ENCODE measurements at places on chromosomes 6 and 20. TPM values are rescaled to one million over a fixed set of nuclear protein-coding genes. Genes with fewer than 3 reads are reported as not detected.

- H3K4me1 ChIP-seq = no peaks in the 10 kb centered on the region
- H3K27me3 ChIP-seq = peaks cover 12% of the 10 kb centered on the region
- no peaks in the 10 kb centered on the region for H3K36me3 ChIP-seq
- no peak overlapping the region for H3K4me3 ChIP-seq
Observed at GRCh38 chr6:104537180-104537579, 322.5 kb downstream of the HACE1 start.

DNA sequence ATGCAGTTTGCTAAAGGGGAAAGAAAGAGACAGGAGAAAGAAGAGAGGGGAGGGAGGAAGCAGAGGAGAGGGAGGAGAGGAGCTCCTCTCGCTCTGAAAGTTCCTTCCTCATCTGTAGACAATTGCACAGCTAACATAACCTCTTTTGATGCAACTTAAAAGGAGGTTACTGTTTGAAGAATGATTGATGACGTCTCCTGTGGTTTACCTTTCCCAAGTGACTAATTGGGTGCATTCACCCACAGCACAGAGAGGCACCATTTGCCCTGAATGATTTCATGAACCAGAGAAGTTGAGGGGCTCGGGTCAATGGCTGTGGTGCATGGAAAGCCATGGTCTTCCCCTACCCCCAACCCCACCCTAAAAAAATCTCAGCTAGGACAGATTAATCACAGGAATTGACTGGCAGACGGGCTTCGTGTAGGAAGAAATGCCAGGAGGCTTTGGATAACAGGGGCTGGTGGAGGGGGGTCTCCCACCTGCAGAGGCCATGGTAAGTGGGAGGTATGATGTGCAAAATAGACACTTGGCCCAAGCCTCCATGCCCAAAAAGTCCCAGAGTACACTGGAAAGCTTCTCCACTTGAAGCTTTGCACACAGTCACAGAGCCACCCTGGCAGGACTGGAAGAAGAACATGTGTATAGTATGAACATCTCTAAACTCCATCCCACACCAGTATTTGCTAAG is 213.7 kb downstream of the ANKRD60 start:
- H3K4me3 ChIP-seq = no peak overlapping the region
- H3K36me3 ChIP-seq = no peaks in the 10 kb centered on the region
- DNase-seq = no peak
- peaks cover 4% of the 10 kb centered on the region for H3K27me3 ChIP-seq
- H3K4me1 ChIP-seq = peaks cover 8% of the 10 kb centered on the region

- no peaks in the 10 kb centered on the region for H3K27me3 ChIP-seq
- no peaks in the 10 kb centered on the region for H3K36me3 ChIP-seq
- peaks cover 23% of the 10 kb centered on the region for H3K4me1 ChIP-seq
- H3K4me3 ChIP-seq = peak overlapping the region; percentile 91
Observed at GRCh38 chr6:143059663-143060353, 881 bp upstream of the AIG1 start.

- H3K4me3 ChIP-seq = no peak overlapping the region
- no peak overlapping the region for H3K27ac ChIP-seq
- no peaks in the 10 kb centered on the region for H3K36me3 ChIP-seq
- no peaks in the 10 kb centered on the region for H3K27me3 ChIP-seq
Observed at GRCh38 chr20:54744097-54744496, 268.7 kb downstream of the DOK5 start.

DNA sequence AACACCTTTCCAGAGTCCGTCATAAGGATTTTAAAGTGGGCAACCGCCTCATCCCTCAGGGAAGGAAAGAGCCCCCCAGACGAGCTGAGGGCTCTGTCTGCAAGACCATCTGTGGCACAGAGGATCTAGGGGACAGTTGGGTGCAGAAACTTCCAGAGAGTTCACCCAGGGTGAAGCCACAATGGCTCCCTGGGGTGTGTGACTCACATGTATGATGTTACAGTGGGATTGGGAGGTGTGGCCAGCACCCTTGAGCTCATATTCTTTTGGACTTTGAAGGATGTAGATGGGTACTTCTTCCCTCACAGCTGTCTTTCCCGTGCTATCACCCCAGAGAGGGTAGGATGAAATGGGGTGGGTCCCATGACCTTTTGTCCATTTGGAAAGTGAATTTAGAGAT is 95.5 kb downstream of the NCR2 start:
- no peaks in the 10 kb centered on the region for H3K36me3 ChIP-seq
- peaks cover 12% of the 10 kb centered on the region for H3K4me1 ChIP-seq
- no peak overlapping the region for H3K4me3 ChIP-seq
- DNase-seq = no peak
- no peak overlapping the region for H3K27ac ChIP-seq
- H3K27me3 ChIP-seq = peaks cover 41% of the 10 kb centered on the region

DNA sequence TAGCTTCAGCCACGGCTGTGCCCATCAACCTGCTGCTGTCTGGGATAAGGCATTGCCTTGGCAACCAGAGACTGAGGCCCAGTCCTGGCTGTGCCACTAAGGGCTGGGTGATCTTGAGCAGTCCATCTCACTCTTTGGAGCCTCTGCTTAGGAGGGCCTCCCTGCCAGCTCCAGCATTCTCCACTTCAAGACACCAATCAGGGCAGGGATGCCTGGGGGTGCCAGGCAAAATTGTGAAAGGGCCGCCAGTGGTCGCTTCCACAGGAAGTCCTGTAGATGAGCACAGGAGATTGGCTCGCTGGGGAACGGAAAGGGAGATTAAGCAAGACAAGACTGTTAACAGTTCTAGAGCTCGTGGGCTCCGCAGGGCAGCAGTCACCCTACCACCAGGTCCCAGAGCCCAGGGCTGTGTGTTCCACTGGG is at the start of gene RAB44:
Gene RAB44, plus strand, starts transcription at position 346 of the 423 bp plus-strand sequence. CDS start 6,410 bp downstream, outside the sequence.
- no peak within 1 kb of the TSS for H3K4me3 ChIP-seq
- peak within 1 kb of the TSS; percentile 54 for H3K27ac ChIP-seq
- no peaks in the 10 kb centered on the region for H3K27me3 ChIP-seq

GRCh38 chr6:73704260-73704659 is 8.3 kb downstream of the CD109 start:
- no peaks in the 10 kb centered on the region for H3K27me3 ChIP-seq
- peak overlapping the region; percentile 49 for H3K4me3 ChIP-seq
- H3K36me3 ChIP-seq = peaks cover 53% of the 10 kb centered on the region
- H3K4me1 ChIP-seq = peaks cover 28% of the 10 kb centered on the region
- no peak for DNase-seq
- H3K27ac ChIP-seq = peak overlapping the region; percentile 82

- H3K4me1 ChIP-seq = no peaks in the 10 kb centered on the region
- no peak overlapping the region for H3K27ac ChIP-seq
- no peak overlapping the region for H3K4me3 ChIP-seq
- no peak for DNase-seq
Observed at GRCh38 chr20:44343162-44343675, 6.4 kb downstream of the R3HDML start.

DNA sequence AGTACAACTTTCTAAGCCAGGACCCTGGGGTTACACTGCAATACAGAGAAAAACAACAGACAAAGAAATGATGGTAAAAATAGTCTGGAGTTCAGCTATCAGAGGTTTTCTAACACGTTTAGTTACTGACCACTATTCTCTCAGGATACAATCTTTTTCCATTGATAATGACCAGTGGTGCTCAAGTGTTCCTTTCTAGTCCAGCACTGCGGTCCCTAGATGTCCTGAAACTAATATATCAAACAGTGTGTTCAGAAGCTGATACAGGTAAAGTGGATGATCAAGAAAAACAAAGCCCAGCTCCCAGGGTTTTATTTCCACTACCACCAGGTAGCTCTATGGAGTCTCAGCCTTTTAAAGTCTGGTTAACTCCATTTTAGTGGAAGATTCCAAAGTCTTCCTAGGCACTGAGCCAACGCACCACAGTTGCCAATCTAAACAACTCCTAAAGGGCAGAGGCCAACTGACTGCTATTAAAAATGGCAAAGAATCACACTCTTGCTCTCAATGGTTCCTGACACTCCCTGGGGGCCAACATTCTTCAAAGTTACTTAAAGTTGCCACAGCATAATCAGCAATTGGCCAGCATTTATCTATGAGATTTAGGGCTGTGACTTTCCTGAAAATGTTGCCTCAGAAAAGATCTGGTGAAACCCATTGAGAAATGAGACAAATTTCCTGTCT is 38.2 kb downstream of the DZANK1 start:
- H3K27ac ChIP-seq = no peak overlapping the region
- H3K4me1 ChIP-seq = no peaks in the 10 kb centered on the region
- no peak overlapping the region for H3K4me3 ChIP-seq
- H3K27me3 ChIP-seq = no peaks in the 10 kb centered on the region

GRCh38 chr20:55974491-55975202 is 30.7 kb downstream of the CBLN4 start:
- no peaks in the 10 kb centered on the region for H3K4me1 ChIP-seq
- no peak overlapping the region for H3K27ac ChIP-seq
- H3K4me3 ChIP-seq = no peak overlapping the region
- no peak for DNase-seq
- no peaks in the 10 kb centered on the region for H3K36me3 ChIP-seq

GRCh38 chr20:38001981-38002380 is 31.3 kb downstream of the TTI1 start:
- peaks cover 57% of the 10 kb centered on the region for H3K36me3 ChIP-seq
- H3K27me3 ChIP-seq = no peaks in the 10 kb centered on the region
- no peak for DNase-seq

DNA sequence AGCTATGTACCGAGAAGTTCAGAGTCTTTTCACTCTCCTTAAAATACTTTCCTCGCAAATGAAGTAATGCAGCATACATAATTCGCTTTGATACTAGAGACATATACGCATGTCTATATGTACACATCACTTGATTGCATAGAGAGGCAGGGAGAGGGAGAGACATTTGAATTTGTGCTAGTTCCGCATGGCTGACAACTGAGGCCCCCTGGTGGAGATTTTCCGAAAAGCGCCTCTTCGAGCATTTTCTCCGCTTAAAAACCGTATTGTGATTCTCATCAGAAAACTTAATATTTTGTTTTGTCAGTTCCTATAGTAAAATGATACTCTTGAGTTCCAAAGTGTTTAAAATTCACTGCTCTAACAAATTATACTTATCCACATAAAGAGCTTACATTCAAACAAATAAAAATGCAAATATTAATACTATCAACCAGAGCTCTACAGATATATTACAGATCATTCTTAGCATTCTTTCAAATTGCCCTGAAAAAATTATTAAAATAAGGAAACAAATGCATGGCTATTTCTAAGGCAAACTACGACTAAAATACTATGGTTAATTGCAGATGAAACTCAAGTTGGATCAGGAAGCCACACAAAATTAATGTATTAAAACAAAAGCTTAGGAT is 637 bp downstream of the MYLK4 start:
- DNase-seq = peak; percentile 91
- H3K4me1 ChIP-seq = peaks cover 4% of the 10 kb centered on the region
- H3K27me3 ChIP-seq = peaks cover 63% of the 10 kb centered on the region
- no peak overlapping the region for H3K4me3 ChIP-seq
- H3K27ac ChIP-seq = no peak overlapping the region

- peak; percentile 81 for DNase-seq
- peak overlapping the region; percentile 93 for H3K27ac ChIP-seq
- H3K4me3 ChIP-seq = peak overlapping the region; percentile 86
- H3K4me1 ChIP-seq = peaks cover 76% of the 10 kb centered on the region
- H3K27me3 ChIP-seq = no peaks in the 10 kb centered on the region
Observed at GRCh38 chr20:53582574-53583351, 10.9 kb downstream of the ZNF217 start.

DNA sequence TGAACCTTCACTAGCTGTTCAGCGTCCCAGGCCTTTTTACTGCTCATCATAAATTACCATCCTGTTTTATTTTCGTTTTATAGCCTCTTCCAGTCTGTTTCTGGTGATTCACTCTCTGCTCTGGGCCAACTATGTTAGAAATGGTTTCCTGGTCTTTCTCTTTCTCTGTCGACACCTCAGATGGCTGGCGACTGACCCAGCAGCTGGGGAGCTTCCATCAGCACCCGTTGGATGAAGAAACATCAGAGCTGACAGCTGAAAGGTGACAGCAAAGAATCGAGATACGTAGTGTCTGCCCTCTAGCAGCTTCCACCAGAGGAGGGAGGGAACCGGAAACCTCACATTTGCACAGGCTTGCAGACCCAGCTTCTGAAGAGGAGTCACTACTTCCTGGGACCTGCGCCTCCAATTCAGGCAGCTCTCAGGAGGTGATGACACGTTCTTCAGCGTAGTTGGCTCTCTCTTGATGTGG is 82.9 kb upstream of the MLN start:
- peak; percentile 79 for DNase-seq
- H3K27me3 ChIP-seq = peaks cover 38% of the 10 kb centered on the region
- H3K4me1 ChIP-seq = peaks cover 12% of the 10 kb centered on the region
- H3K27ac ChIP-seq = peak overlapping the region; percentile 64
- H3K36me3 ChIP-seq = no peaks in the 10 kb centered on the region
- H3K4me3 ChIP-seq = peak overlapping the region; percentile 48

- no peaks in the 10 kb centered on the region for H3K36me3 ChIP-seq
- H3K4me3 ChIP-seq = no peak overlapping the region
- H3K27me3 ChIP-seq = no peaks in the 10 kb centered on the region
- no peak overlapping the region for H3K27ac ChIP-seq
- no peaks in the 10 kb centered on the region for H3K4me1 ChIP-seq
- DNase-seq = no peak
Observed at GRCh38 chr6:9224539-9224938, 789.2 kb upstream of the SLC35B3 start.

GRCh38 chr6:106110164-106110826 is 24.2 kb downstream of the PRDM1 start:
- no peak overlapping the region for H3K4me3 ChIP-seq
- DNase-seq = no peak

- peak; percentile 95 for DNase-seq
- H3K4me3 ChIP-seq = peak within 1 kb of the TSS; percentile 80
- H3K27ac ChIP-seq = peak within 1 kb of the TSS; percentile 20
- H3K4me1 ChIP-seq = peaks cover 26% of the 10 kb centered on the region
Observed at GRCh38 chr6:16238057-16238962, at the start of gene GMPR. Gene GMPR, plus strand, starts transcription at chr6:16238587. Its CDS starts 107 bp downstream, at chr6:16238694.

DNA sequence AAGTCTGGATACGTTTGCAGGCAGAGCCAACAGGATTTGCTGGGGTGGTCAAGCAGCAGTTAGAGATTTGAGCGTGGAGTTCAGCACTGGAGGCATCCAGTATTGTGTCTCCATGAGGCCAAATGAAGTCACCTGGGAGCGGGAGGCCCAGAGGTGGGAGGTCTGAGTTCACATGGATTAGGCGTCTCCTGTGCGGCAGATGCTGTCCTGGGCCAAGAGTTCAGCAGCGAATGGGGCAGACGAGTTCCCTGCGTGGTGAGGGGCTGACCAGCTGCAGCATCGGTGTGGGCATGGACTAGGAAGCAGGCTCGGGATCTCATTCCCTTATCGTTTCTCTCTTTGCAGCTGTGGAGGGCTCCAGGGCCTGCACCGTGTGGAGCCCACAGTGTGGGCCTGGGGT is 66.2 kb downstream of the BCAS4 start:
- H3K27ac ChIP-seq = no peak overlapping the region
- H3K4me1 ChIP-seq = no peaks in the 10 kb centered on the region
- no peaks in the 10 kb centered on the region for H3K36me3 ChIP-seq
- H3K27me3 ChIP-seq = no peaks in the 10 kb centered on the region
- H3K4me3 ChIP-seq = no peak overlapping the region
- DNase-seq = no peak

GRCh38 chr6:92122746-92123145 is 1296.6 kb downstream of the EPHA7 start:
- no peak overlapping the region for H3K4me3 ChIP-seq
- no peaks in the 10 kb centered on the region for H3K27me3 ChIP-seq
- H3K27ac ChIP-seq = no peak overlapping the region
- no peaks in the 10 kb centered on the region for H3K36me3 ChIP-seq
- no peak for DNase-seq

PDE10A gene
- total RNA-seq = not detected

SYCP2 gene
- 5.3 TPM for total RNA-seq

OR11A1 gene
- not detected for total RNA-seq

PROKR2 gene
- not detected for total RNA-seq

AIF1 gene
- 69.6 TPM for total RNA-seq
